ENCODE measurements at places on chromosomes 2 and 18.

GRCh38 chr2:8036366-8036765, 645.5 kb upstream of the ID2 start:
- no peak for DNase-seq

DNA sequence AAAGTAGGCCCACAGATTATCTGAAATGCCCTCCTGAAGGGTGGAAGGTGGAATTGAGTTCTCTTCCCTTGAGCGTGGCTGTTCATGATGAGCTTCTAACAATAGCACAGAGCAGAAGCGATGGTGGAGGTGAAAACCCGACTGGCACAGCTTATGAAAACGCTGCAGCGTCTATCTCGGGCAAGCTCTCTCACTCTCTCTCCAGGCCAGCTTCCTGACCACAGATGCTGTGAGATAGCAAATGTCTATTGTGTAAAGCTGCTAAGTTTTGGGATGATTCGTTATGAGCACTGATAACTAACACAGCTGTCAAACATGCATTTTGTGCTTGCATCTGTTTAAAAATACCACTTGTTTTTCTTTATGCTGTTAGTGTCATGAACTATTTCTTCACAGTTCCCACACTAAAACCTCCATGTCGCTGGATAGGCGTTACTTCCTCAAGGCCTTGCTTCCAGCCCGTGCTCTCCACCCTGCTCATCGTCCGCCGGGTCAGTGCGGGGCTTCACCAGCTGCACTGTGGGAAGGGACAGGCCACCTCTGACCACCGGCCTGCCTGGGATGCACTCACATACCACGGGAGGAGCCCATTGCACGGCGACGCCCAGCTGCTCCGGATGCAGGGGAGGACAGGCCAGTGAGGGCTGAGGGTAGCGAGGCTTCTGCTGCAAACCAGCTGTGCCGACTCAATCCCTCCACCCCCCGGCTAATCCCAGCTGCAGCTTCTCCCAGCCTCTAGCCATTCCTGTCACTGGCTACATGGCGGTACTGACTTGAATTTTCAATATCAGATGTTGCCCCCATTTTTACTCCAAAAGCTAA, 60.0 kb upstream of the OTOS start:
- no peak for DNase-seq

- no peak for DNase-seq
Observed at GRCh38 chr18:72588360-72588759, 44.2 kb upstream of the CBLN2 start.

- no peak for DNase-seq
Observed at GRCh38 chr2:81645745-81646301, 1341.3 kb upstream of the LRRTM1 start.

DNA sequence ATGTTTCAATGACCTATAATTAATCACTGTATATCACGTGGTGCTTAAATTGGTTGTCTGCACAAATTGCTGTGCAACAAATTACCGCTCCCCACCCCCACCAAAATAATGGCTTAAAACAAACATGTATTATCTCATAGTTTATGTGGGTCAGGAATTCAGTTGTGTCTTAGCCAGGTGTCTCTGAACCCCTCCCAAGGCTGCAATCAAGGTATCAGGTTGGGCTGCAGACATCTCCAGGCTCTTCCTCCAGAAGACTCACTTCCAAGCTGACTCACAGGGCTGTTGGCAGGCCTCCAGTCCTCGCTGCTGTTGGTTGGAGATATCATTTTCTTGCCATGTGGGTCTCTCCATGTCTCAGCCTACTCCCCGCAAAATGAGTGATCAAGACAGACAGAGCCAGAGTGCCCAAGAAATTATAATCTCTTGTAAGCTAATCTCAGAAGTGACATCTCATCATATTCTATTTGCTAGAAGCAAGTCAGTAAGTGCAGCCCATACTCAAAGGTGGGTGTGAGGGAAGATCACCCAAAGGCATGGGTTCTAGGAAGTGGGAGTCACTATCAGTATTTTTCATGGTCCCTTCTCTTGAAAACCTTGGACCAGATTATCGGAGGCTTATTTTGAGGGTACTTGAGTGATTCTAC, 38.4 kb downstream of the SPC25 start:
- peak; percentile 99 for DNase-seq

DNA sequence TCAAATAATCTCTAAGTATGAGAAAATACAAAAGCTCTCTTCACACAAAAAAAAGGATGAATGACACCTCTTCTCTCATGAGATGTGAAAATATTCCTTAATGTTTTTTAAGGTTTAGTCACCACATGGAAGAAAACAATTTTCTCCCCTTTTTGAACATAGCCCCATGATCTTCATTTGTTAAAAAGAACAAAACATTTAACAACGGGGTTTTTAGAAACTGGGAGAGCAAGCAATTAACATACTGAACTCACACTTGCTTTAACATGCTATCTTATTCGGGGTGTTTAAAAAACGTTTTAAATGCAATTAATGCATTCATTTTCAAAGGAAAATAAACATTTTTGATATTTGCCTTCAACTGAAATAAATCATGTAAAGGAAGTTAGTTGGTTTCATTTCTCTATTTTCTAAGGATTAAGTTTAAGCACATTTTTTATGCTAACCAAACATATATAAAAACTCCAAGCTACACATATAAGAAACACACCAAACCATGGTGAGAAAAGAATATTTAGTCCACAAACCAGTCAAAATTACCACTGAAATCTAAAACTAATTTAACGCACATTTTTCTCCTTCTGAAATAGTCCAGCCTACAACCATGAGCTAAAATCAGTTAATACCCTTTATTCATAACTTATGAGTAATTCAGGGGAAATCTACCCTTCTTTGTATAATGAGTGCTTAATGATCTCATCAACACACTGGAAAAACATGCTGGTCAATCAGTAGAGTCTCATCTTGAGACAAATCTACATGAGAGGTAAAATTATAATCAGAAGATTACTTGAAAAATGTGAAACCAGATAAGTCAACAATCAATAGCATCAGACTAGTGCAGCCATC, 8.2 kb downstream of the FBXO11 start:
- no peak for DNase-seq

- no peak for DNase-seq
Observed at GRCh38 chr2:10282611-10283105, 20.0 kb upstream of the HPCAL1 start.

DNA sequence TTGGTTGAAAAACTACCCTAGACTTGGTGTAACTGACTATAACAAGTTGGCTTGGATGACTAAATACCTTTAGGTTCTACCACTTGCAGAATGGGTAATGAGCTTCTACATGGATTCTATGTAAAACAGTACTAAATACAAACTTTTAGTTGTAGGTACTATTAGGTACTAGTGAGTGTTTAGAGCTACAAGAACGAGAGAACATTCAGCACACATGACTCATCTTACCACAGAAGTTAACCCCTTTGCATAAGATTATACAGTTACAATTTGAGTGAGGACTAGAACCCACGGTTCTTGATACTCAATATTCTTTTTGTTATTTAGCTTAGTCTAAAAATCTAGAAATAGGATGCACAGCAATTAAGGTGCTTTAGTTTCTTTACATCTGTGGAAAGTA, 101.7 kb upstream of the TFCP2L1 start:
- no peak for DNase-seq
